ENCODE measurements at places on chromosomes 7 and 10. TPM values are rescaled to one million over a fixed set of nuclear protein-coding genes. Genes with fewer than 3 reads are reported as not detected.

The GRID2IP gene
- polyA plus RNA-seq: not detected

GRCh38 chr10:128536259-128536658 lies 410.0 kb upstream of the MKI67 start:
- no peak for DNase-seq

- DNase-seq: no peak
Observed at GRCh38 chr10:88926566-88927415, 25.8 kb downstream of the ACTA2 start.

DNA sequence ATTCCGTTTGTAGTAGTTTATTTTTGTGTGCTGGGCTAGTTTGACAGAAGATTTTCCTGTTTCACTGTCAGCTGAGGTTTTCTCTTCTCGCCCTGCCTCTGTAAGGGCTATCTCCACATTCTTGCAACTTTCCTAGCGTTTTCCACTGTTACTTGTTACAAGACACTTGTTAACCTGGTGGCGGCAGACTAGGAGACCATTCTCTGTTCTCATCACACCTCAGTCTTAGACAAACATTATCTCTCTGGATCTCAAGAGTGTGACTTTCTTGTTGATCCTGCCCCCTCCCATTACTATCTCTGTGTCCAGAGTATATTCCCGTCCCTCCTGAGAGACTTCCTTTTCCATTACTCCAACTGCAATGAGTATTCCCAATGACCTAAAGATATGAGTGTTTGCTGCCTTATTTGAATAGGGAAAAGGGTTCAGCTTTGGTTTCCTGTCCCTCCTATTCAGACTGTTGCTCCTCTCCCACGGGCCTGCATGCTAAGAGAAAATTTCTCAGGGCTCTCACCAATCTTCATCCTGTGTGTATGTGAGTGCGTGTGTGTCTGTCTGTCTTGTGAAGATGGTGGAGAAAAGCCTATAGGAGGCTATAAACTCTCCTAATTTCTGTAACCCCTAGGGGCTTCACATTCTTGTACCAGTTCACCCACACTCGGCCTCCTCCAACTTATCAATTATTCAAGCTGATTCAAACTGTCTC lies 722.4 kb upstream of the POT1 start:
- DNase-seq: no peak

DNA sequence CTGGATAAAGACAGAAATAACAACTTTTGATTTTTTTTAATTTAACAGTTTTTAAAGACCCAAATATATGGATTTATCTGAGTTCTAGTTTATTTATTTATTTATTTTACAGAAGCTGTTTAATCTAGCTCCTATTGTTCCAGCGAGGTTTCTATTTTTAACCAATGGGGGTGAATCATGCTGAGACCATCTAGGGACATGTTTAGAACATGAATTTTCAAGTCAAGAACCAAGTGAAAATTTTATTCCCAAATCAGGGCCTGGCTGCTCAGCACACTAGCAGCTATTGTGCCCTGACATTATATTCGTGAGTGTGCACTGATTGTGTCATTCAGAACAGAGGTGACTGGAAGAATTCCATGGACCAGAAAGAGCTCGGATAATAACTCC lies 24.6 kb upstream of the MPP7 start:
- DNase-seq: no peak

Data from CD4-positive, CD25-positive, alpha-beta regulatory T cell (primary cell).